CD4-positive, alpha-beta T cell treated with Interleukin-15 for 1 hour (primary cell): ENCODE measurements at places on chromosomes 3 and 15.
A peak's percentile ranks its signal among the peaks of the same experiment; 100 is the strongest.

DNA sequence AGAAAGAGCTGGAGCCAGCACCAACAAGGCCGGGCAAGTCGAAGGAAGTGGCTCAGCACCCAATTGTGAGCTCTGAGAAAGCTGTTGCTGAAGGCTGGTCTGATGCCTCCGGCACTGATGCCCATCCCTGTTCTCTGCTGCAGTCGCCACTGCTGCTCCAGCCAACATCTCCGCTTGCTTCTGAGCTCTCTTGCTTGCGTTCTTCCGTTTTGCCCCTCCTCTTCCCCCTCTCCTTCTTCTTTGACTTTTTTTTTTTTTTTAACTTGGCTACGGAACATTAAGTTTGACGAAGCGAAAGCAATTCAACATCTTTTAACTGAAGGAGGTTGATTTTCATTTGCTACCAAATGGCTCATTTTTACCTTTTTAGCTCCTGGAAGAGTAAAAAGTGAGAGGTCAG lies 442.9 kb downstream of the MCTP2 start:
- no peak for DNase-seq

- DNase-seq: peak; percentile 28
Observed at GRCh38 chr15:60584355-60584998, 105.5 kb upstream of the ICE2 start.

DNA sequence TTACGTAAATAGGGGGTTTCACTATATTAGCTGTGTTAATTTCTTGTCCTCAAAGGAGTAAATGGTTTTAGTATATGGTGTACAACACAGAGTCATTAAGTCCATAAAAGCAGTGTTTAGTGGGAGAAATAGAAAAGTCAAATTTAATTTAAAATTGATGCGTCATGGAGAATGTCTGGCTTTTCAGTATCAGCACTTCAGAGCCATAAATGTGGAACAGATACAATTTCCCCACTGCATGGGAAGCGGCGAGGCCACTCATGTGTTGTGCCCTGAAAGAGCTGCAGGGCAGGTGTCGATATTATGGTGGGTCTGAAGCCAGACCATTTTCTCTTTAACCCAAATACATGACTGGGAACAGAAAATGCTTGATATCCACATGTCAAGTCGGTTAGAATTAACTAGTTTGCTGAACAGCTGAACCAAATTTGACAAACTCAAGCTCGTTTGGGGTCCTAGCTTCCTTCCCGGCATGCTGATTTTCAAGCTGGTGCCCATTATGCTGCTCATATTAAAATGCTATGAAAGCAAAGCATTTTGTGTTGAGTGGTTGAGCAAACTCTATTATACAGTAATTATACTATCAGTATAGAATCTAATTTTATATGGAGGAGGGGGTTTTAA lies 364.6 kb upstream of the TBL1XR1 start:
- no peak for DNase-seq

- no peak for DNase-seq
Observed at GRCh38 chr3:123157598-123158287, 44.0 kb upstream of the SEC22A start.

GRCh38 chr3:19190602-19191001 lies 42.3 kb downstream of the KCNH8 start:
- no peak for DNase-seq

DNA sequence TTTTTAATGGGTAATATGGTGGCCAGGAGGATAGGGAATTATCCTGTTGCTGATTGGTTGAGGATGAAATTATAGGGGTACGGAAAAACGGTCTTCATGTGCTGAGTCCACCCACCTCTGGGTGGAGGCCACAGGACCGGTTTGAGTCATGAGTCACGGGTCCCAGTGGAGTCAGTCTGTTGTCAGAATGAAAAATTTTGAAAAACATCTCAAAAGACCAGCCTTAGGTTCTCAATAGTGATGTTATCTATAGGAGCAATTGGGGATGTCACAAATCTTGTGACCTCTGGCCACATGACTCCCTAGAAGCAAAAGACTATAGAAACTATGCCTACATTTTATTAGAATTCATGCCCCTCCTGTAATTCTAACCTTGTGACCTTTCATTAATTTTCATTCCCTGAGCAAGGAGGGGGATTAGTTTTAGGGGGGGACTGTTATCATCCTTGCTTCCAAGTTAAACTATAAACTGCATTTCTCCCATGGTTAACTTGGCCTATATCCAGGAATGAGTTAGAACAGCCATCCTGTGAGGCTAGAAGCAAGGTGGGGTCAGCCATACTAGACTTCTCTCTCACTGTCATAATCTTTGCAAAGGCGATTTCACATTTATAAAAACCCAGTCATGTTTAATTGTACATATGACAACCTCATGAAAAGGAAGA lies 101.2 kb downstream of the TCF12 start:
- DNase-seq: no peak

GRCh38 chr3:122687298-122687697 lies 6.7 kb downstream of the PARP14 start:
- DNase-seq: no peak

DNA sequence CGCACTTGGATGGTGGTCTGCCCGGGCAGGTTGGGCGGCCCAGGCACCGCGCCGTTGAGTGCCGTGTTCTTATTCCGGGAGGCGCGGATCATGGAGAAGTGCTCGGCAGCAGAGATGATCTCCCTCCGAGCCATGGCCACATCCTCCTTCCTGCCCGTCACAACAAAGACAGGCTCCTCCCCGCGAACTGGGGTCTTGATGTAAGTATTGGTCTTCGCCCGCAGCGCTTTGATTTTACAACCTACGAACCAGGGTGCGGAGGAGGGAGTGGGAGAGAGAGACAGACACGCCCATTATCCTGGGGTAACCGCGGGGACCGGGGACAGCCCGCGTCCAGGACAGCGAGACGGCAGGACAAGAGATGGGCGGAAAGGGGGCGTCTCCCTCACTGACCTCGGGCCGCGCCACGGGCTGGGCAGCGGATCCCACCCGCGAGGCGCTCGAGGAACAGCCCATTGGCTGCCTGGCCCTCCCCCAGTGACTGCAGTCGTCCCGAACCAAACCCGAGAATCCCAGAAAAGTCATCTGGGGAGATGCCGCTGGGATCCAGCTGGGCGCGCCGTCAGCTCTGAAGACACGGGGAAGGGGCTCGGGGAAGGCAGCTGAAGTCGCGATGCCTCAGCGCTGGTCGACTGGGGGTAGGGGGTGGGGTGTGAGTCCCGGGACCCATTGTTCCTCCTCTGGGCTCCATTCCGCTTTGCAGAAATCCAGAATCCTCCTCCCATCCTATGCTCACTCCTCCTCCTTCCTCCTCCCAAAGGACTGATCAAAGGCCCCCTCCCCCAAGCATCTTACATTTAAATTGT lies 1.2 kb downstream of the MEX3B start:
- DNase-seq: no peak

- DNase-seq: no peak
Observed at GRCh38 chr3:81816473-81817250, 55.2 kb upstream of the GBE1 start.

- DNase-seq: peak; percentile 52
Observed at GRCh38 chr15:89781891-89782618, 5.9 kb downstream of the MESP2 start.

DNA sequence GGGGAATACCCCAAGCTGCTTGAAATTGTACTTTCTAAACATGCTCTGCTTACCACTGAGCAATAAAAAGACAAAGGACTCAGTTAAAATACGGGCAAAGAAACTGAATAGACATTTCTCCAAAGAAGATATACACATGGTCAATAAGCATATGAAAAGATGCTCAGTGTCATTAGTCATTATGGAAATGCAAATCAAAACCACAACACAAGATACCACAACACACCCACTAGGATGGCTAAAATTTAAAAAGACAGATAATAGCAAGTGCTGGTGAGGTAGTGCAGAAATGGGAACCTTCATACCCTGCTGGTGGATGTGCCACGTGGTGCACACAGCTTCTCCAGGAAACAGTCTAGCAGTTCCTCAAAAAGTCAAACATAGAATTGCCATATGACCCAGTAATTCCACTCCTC lies 21.3 kb downstream of the LRIG1 start:
- DNase-seq: no peak

- DNase-seq: no peak
Observed at GRCh38 chr3:124243177-124243859, 251.4 kb upstream of the ROPN1 start.

GRCh38 chr3:141109751-141110150 lies 58.6 kb downstream of the SPSB4 start:
- no peak for DNase-seq

DNA sequence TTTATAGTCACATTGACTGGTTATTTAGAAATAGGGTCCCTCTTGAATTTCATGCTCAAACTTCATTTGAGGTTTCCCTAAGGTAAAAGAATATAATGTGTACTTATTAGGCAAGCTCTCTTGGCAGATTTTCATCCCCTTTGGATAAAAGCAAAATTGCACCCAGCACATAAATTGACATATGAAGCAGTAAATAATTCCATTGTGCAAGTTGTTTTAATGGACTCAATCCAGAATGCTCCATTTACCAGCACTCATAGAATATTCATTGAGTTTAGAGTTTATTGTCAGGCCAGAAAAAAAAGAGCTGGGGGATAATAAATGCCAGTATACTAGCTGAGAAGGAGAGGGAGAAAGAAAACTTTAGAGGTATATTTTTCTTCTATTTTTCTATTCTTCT lies 136.8 kb downstream of the TPRG1 start:
- DNase-seq: no peak

- no peak for DNase-seq
Observed at GRCh38 chr3:8460815-8461456, 40.7 kb upstream of the LMCD1 start.

- DNase-seq: no peak
Observed at GRCh38 chr3:176574786-176575185, 622.5 kb downstream of the TBL1XR1 start.

GRCh38 chr3:46184469-46184868 lies 23.6 kb downstream of the CCR1 start:
- DNase-seq: no peak

- DNase-seq: no peak
Observed at GRCh38 chr3:43692085-43692855, 1.5 kb downstream of the ABHD5 start.

DNA sequence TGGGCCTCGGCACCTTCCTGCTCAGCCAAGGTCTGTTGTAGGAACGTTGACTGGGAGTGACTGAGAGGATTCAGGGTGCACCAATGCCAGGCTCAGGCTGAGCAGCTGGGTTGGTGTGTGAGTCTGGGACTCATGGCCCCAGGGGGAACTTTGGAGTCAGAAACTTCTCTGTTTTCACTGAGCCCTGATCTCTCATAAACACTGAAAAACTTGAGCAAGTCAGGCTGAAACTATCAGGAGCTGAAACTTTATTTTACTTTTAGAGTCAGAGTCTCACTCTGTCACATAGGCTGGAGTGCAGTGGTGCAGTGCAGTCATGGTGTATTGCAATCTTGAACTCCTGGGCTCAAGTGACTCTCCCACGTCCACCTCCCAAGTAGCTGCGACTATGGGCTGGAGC lies 3.0 kb downstream of the TRAK1 start:
- no peak for DNase-seq

GRCh38 chr15:91553196-91553854 lies 300.2 kb upstream of the SLCO3A1 start:
- DNase-seq: no peak

- DNase-seq: no peak
Observed at GRCh38 chr3:149657321-149657925, 402 bp downstream of the WWTR1 start.

GRCh38 chr3:143977341-143978262 lies 6.0 kb downstream of the DIPK2A start:
- no peak for DNase-seq

DNA sequence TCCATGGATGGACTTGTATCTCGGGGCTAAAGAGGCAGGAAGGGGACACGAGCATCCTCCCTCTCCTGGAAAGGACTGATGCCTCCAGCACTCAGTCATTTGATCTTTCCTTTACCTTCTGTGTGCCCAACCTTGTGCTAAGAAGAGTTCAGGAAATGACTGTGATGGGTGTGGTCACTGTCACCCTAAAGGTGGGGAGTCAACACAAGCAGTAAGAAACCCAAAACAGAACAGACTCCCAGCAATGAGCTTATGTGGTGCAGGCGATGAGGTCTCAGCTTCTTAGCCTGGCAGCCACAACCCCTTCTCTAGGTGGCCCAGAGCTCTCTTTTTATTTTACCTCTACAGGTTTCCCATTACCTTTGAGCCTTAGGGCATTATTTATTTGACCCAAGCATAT lies 3.8 kb downstream of the MPI start:
- DNase-seq: peak; percentile 64

- no peak for DNase-seq
Observed at GRCh38 chr15:48415036-48415886, 84.0 kb downstream of the DUT start.

DNA sequence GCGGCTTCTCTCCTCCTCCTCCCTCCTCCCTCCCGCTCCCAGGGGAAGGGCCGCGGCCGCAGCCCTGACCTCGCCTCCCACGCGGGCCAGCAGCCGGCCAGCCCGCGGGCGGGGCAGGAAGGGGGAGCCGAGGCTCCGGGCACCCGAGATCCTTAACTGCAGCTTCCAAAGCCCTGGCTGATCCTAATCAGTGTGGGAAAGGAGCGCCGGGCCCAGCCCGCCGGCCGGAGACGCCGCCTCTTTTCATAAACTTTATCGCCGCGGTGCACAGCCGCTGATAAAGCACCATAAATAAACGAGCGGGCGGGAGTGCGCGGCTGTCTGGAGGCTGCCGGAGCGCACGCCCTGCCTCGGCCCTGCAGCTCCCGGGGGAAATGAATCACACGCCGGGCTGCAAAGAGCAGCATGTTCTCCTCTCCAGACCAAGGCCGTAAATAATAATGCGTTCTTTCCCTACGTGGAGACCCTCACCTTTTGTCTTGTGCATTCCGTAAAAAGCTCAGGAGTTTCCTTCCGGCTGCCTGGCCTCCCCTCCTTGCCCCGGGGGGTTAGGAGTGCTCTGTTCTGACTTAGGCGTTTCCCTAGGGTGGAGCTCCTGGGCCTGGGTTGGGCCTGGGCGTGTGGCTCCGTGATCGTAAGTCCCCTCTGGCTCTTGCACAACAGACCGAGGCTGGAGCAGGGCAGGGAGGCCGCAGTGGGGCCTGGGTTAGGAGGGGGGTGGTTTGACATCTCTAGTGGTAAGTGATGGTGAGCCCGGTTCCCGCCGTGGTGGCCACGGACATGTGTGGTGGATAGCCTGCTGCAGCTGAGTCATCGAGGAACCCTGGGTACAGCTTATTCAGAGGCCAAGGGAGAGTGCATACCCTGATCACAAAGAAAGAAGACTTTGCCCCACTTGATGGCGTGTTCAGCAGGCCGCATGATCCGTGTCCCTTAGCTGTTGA lies 132.6 kb upstream of the HES1 start:
- peak; percentile 77 for DNase-seq

DNA sequence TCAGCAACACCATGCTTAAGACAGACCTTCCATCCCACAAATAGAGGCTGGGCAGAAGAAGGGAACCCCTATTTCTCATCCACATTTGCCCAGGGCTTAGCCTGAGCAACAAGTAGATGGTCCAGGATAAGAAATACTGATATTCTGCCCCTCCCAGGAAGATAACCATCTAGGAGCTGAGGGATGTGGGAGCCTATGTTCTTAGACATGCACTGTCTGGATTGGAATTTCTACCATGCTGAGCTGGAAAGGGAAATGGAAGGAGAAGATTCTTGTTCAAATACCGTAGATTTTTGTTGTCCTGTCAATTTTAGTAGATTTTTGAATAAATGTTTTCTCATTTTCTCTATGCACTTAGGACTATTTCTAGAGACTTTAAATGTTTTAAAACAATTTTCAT lies 450.7 kb upstream of the SEMA6D start:
- no peak for DNase-seq

GRCh38 chr15:62469874-62470688 lies 305.0 kb upstream of the C2CD4B start:
- no peak for DNase-seq

GRCh38 chr15:67784090-67784781 lies 41.1 kb upstream of the SKOR1 start:
- DNase-seq: peak; percentile 79
